ENCODE measurements at places on chromosomes 4 and X.

GRCh38 chrX:63258144-63258543 is 93.0 kb downstream of the SPIN4 start:
- DNase-seq, result no peak

DNA sequence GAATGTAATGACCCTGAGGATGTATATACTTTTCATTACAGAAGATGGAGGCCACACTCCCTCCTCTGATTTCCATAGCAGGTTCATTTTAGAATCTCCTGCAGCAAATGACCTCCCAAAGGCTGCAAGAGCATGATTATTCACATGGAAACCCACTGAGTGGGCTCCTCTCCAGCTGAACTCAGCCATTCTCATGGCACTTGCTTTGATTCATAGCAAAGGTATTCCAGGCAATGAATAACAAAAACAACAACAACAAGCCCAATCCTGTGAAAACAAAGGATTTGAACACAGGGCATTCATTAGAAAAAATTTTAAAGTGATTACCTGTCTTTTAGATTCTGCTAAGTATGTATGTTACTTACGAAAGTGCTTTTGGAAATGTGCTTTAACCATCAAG is 894.0 kb upstream of the FRG1 start:
- no peak for DNase-seq

DNA sequence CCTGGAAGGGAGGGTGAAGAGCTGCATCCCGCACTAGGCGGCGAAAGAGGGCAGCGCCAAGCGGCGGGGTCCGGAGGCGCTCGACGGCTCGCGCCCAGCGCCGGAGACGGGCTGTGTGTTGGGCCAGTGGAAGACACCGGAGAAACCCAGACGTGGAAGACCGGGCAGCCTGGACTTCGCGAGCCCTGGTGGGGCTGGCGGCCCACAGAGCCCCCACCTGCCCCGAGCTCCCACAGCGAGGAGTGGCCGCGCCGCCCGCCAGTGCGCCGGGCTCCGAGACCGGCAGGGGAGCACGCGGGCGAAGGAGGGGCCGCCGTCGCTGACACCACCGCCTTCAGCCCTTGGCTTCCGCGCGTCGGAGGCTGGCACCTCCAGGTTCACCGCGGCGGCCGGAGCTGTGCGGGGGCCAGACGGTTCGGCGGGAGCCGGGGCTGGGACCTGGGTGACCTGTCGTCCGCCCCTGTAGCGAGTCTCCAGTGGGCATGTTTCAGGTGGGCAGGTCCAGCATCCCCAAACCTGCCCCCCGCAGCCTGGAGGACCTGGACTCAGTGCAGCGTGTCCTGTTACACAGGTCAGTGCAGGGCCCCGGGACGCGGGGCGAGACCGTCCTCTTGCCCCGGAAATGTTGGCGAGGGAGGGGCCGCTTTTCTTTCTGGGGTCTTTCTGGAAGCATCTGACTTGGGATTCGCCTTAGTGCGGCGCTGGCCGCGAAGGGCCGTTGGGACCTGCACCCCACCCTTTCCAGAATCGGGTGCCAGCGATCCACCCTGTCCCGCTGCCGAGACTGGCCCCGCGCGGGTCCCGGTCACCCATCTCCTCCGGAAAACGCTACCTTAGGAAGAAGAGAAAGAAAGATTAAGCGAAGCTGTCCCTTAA is 9.6 kb upstream of the INTU start:
- peak; percentile 84 for DNase-seq

DNA sequence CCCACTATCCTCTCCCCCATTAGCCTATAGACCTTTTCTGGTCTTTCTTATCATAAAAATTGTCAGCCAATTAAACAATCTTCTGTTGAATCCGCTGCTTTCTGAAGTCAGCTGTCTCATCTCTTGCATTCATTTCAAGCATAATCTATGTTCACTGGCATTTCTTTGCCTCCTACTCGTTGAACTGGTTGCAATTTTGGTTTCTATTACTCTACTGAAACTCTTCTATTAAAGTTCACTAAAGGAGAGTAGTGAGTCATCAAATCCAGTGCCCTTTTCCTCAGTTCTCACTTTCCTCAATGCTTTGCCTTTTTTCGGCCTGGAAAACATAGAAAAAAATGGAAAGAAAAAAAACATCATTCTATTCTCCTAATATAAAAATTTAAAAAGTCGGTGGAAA is 23.9 kb upstream of the CXCL13 start:
- no peak for DNase-seq

GRCh38 chrX:41602816-41603345 is 85.9 kb upstream of the GPR34 start:
- no peak for DNase-seq

DNA sequence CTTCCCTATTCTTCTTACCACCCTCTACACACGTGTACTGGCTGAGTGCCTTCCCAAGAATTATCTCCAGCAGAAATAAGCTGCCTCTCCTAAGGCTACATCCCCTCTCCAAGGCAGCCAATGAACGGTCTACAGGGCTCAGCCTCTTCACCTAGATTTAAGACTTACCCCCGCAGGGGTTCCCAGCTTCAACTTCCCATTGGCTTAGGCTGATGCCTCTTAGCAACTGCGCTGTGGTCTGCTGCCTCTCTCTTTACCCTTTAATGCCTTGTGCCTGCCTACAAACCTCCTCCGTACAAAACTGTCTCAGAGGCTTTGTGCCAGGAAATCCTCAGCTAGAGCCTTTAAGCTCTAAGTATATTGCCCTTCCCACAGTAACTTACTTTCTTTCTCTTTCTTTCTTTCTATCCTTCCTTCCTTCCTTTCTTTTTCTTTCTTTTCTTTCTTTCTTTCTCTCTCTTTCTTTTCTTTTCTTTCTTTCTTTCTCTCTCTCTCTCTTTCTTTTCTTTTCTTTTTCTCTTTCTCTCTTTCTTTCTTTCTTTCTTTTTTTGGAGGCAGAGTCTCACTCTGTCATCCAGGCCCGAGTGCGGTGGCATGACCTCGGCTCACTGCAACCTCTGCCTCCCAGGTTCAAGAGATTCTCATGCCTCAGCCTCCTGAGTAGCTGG is 15.1 kb upstream of the PIGA start:
- DNase-seq, result no peak

GRCh38 chrX:11619441-11619840 is 46.3 kb downstream of the ARHGAP6 start:
- DNase-seq, result no peak

DNA sequence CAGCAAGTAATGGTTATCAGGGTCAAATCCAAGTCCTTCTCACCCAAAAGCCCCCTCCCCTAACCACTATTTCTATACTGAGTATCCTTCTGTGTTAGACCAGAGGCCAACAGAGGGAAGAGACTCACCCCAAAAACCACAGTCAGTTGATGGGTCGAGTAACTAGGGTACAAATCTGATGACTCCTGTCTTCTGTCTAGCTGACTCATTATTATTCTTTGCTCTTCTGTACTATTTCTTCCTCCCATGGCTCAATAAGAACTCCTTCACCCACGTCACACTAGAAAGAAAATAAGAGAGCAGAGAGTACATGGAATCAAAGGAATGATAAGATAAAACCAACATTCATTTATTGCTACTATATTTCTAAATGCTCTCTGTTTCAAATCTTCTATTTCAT is 2.0 kb downstream of the RAB40A start:
- no peak for DNase-seq

- no peak for DNase-seq
These were observed 727.6 kb downstream of the TRAM1L1 start for GRCh38 chr4:116357758-116358157.

- DNase-seq, result no peak
These were observed 6.0 kb upstream of the CENPE start for GRCh38 chr4:103204111-103204510.

- no peak for DNase-seq
These were observed 39.1 kb upstream of the UCP1 start for GRCh38 chr4:140607852-140608251.

GRCh38 chrX:147476008-147476407 is 435.7 kb upstream of the FMR1 start:
- no peak for DNase-seq

- DNase-seq, result no peak
These were observed 73.7 kb upstream of the ACSL1 start for GRCh38 chr4:184899261-184900134.

- no peak for DNase-seq
These were observed 541 bp downstream of the AIMP1 start for GRCh38 chr4:106316773-106317409.

Measured in right kidney (tissue), 9 donors.